ENCODE measurements at places on chromosomes 1 and 21. TPM values are rescaled to one million over a fixed set of nuclear protein-coding genes. Genes with fewer than 3 reads are reported as not detected.

KMO gene
- total RNA-seq: 11.3 TPM

AQP10 gene
- not detected for total RNA-seq

PTPN7 gene
- not detected for total RNA-seq

EXTL1 gene
- 0.05 TPM for total RNA-seq

GRCh38 chr1:3444736-3445135 is 9.7 kb upstream of the ARHGEF16 start:
- DNase-seq: no peak

- DNase-seq: no peak
These were observed 576 bp downstream of the SMIM12 start for GRCh38 chr1:34858901-34859445.

DNA sequence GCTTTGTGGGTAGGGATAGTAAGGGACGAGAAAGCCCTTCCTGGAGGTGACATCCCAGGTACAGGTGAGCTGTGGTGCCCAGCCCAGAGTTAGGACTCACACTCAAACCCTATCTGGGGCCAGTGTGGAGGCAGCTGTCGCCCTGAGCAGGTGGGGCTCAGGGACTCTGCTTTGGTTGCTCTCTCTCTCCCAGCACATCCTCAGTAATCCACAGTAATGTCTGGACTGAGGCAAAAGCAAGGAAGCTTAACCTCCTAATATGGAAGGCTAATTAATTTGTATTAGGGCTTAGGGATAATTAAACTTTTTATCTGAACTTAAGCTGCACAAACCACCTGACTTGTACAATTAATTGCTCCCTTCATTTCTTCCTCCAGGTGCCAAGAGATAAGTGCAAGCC is 38.2 kb downstream of the DDX20 start:
- DNase-seq: no peak

GRCh38 chr1:166918088-166918955 is 42.3 kb upstream of the TADA1 start:
- no peak for DNase-seq

DNA sequence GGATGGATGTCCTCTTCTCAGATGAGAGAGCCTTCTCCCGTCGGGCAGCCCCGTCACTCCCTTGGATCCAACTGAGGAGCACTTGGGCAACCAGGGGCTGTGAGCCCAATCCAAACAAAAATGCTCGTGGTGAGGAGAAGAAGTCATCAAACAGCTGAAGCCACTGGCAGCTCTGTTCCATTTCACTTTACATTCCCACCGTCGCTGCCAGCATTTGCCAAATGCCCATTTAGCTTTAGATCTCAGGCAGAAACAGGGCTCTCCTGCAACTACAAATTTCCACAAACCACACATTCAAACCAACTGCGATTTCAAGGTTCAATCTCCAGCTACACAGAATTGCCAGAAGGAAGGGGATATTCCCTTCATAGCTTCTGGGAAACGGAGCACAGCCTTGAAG is 634.6 kb downstream of the SMYD3 start:
- no peak for DNase-seq

DNA sequence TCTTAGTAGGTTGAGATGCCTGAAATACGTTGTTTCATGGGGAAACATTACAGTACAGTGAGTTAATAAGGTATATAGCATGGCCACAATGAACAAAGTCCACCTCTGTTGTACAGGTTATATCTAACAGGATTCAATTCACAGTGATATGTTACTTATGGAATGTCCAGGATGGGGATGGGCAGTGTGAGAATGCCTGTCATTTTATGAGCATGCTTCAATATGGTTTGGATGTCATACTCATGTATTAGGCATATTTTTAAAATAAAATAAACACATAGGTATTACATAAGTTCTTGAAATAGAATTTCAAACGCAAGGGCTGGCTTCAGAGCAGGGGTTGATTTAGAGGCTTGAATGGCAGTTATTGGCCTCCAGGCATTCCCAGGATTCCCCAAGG is 6.1 kb upstream of the PHLDA3 start:
- no peak for DNase-seq

DNA sequence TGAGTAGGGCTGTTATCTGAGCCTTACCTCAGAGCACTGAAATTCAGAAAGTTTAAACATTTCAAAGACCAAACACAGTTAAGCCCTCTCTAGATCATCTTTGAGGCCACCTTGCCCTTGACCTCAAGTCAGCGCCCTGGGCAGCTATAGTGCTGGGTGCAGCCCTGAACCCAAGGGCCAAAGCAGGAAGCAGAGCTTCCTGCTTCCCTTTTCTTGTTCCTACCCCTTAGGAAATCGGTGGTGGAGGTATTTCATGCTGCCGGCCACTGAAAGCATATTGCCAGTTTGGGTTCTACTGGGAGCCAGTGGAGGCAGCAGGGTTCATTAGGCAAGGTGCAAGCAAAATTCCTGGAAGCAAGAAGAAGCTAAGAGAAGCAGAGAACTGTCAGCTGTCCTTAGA is 26.1 kb downstream of the CD244 start:
- DNase-seq: no peak

- peak; percentile 64 for DNase-seq
These were observed 67.8 kb upstream of the BCL10 start for GRCh38 chr1:85344256-85344694.

DNA sequence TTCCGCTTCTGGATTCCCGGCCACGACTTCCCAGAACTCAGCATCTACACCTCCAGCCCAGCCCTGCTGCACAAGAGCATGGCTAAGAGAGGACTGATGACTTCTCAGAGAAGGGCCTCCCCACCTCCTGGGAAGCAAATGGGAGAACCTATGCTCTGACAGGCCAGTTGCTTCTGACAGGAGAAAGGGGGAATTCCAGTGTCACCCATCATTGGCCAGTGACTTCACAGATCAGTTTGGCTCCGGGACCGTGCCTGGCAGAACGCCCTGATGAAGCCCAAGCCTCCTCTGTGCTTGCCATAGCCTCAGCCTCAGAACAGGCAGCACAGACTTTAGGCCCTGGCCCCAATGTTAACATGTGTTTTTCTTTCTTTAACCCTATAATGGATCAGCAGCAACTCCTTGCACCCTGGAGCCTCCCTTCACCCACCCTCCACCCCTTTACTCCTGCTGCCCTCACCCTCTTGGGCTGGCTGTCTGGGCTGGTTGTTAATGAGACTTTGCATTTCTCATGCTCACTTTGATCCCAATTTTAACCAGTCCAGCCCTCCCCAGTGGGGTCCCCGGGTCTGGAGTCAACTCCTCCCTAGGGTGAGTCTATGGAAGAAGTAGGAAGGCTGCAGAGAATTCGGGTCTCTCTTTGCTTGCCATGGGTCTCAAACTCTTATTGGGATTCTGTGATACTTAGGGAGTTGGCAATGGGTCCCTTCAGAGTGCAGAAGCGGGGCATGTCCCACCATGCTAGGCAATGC is 42.7 kb upstream of the SLC30A1 start:
- DNase-seq: peak; percentile 52

DNA sequence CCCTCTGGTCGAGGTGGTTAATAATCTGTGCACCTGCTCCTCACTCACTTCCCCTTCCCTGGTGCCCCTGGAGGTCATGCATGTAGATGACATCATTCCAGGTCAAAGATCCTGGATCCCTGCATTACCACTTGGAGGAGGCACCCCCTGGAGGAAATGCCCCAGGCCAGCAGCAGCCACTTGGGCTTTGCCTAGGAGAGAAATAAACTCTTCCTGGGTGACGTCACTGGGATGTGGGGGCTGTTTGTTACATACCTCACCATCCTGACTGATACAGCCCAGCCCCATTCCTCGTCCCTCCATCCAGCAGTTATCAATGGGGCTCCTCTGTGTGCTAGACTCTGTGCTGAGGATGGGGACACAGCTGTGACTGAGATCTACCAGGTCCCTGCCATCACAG is 433.6 kb downstream of the PTPRU start:
- no peak for DNase-seq

DNA sequence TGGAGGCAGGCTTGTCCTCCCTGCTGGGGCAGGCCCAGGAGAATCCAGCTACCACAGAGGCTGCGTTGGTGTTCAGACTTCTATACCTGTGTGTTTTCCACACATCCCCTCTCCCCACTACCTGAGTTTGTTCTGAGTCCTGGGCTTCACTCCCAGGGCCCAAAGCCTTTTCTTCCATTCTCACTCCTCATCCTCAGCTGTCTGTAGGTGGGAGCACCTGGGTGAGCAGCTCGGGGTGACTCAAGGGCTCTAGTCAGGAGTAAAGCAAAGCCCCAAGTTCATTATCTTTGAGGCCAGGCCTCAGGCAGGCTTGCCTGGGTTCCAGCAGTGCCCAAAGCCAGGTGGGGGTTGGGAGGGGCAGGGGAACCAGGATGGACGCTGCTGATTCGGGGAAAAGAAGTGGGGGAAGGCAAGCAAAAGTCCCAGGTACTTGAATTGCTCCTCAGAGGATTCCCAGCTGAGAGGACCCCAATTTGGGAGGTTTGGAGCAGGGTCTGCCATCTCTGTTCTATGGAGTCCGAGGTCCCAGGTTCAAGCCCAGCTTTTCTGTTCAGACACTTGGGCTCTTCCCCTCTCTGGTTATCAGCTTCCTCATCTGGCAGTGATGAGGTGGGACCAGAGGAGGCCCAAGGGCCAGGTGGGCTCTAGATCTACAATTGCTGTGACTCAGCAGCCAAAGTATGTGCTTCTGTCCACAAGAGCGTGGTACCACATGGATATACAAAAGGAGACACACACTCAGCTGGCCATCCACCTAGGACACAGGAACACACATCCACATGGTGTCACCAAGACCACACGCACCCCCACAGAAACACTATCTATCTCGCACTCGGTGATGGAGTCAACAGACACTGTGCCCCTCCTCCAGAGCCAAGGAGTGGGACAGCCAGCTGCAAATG is 5.8 kb upstream of the PTPN7 start:
- no peak for DNase-seq

DNA sequence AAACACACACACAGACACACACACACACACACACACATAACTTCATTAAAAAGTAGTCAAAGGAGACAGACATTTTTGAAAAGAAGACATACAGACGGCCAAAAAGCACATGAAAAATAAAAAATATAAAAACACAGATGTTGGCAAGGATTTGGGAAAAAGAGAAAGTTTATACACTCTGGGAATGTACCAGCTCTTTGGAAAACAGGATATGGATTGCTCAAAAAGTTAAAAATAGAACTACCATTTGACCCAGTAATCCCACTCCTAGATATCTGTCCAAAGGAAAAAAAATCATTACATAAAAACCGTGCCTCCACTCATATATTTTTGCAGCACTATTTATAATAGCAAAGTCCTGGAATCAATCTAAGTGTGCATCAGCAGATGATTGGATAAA is 128.4 kb upstream of the C21orf91 start:
- DNase-seq: no peak

GRCh38 chr21:19244502-19245187 is 841.1 kb upstream of the TMPRSS15 start:
- DNase-seq: no peak

DNA sequence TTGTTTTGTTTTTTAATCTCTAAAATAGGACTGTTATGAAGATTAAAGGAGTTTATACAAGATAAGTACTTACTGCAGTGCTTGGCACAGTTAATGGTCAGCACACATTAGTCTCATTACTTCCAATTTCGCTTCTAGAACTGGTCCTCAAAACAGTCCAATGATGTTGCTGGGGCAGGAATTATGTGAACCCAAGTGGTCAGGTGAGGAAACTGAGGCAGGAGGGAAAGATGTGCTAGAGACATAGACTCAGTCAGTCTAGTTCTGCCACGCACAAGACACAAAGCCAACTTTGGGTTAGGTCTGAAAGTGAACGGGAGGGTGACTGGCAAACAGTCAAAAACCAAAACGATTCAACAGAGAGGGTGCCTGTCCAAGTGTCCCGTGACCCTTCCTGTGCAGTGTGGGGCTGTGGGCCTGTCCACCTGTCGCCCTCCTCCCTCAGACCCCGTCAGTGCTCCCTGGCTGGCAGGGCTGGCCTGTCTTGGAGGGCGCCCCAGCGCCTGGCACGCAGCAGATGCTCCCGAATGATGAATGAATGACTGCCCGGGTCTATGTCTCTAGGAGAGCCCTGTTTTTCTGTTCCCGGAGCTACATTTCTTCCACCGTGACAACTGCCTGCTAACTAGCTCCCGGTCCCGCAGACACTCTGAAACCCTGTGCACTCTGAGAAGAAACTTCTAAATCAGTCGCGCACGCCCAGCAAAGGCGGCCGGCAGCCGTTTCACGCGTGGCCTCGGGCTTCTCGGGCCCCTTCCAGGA is 2.4 kb downstream of the LRP8 start:
- DNase-seq: no peak

GRCh38 chr1:147492207-147492606 is 49.1 kb upstream of the BCL9 start:
- DNase-seq: no peak

GRCh38 chr1:109149874-109150601 is 36.1 kb downstream of the ELAPOR1 start:
- no peak for DNase-seq

Measured in renal cortical epithelial cell (primary cell).